Activated CD4-positive, alpha-beta T cell treated with anti-CD3 and anti-CD28 coated beads for 24 hours (primary cell): ENCODE measurements at places on chromosomes 2 and 18.

DNA sequence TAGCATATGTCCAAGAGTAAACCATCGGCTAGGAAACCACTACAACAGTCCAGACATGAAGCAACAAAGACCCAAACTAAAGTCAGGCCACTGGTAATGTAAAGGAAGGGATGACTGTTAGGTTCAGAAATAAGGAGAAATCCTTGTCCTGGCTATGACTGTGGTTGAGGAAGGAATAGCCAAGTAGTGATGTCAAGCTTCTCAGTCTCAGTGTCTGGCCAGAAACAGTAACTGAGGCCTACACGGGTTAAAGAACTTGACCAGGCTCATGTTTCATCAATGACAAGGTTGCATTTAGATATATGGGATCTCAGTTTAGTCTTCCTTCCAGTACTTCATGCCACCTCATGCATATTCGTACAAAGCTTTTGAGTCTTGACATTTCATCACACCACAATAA is 162.0 kb downstream of the ETAA1 start:
- no peak for DNase-seq

DNA sequence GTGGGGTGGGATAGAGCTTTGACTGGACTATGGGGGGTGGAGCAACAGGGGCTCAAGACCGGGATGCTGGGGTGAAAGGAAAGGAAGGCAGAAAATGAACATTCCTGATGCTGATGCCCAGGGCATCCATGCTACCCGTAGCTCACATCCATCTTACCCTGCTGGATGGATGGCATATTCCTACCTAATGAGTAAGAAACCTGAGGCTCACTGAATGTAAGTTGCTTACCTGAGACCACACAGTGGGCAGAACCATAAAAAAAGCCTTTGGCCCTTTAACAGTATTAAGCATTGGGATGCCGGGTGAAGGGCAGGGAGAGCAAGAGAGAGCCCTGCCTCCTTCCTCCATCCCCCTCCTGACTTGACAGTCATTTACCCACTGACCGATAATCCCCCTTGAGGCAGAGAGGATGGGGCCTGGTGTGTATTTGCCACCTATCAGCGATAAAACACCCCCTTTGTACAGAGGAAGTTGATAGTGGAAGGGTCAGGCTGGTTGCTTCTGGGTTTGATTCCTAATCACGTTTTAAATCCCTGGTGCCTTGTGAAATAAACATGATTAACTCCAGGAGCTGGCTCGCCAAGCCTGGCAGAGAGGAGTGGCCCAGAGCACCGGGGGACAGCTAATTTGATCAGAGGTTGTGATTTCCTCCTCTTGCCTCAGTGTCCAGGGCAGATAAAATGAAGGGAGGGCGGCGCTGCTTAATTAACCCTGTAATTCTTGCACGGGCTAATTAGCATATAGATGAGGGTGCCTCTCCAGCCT is 105.9 kb upstream of the HS6ST1 start:
- DNase-seq, result no peak

GRCh38 chr2:187446711-187447110 is 1.3 kb downstream of the CALCRL start:
- DNase-seq, result no peak

GRCh38 chr18:50192995-50193795 is 1.8 kb downstream of the MYO5B start:
- DNase-seq, result no peak

DNA sequence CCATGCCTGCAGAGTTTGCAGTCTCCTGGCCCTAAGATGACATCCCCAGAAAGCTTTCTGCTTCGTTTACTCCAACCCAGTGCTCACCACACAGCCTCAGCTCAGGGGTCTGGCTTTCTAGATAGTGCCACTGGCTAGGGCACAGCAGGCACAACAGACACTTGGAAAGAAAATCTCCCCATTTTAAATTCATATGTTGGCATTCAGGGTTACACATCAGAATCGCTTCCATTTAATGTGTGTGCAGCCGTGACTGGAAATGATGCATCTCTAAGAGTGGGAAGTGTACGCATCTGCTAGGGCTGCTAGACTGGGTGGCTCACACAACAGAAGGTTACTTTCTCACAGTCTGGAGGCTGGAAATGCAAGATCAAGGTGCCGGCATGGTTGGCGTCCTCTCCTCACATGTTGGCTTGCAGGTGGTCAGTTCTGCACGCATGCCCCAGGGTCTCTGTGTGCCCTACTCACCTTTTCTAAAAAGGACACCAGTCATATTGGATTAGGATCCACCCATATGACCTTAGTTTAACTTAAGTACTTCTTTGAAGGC is 329.4 kb upstream of the RAB12 start:
- DNase-seq, result no peak

- no peak for DNase-seq
These were observed 18.0 kb upstream of the OLA1 start for GRCh38 chr2:174266288-174266687.

- no peak for DNase-seq
These were observed 47.0 kb downstream of the NCKAP5 start for GRCh38 chr2:133521146-133521745.

- DNase-seq, result no peak
These were observed 848 bp downstream of the VRK2 start for GRCh38 chr2:58047373-58047935.

DNA sequence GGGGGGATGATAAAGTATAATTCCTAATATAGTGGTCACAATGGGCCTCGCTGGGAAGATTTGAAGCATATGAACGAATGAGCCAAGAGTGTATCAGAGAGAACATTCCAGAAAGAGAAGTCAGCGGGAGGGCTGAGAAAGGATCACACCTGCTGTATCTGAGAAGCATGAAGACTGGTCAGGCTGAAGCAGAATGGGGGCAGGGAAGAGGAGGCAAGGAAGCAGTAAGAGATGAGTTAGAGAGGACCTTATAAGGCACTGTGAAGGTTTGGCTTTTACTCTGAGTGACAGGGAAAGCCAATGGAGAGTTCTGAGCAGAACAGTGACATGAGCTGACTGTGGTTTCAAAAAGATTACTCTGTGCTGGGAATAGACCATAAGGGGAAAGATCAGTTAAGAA is 73.5 kb downstream of the CHN1 start:
- DNase-seq, result no peak

DNA sequence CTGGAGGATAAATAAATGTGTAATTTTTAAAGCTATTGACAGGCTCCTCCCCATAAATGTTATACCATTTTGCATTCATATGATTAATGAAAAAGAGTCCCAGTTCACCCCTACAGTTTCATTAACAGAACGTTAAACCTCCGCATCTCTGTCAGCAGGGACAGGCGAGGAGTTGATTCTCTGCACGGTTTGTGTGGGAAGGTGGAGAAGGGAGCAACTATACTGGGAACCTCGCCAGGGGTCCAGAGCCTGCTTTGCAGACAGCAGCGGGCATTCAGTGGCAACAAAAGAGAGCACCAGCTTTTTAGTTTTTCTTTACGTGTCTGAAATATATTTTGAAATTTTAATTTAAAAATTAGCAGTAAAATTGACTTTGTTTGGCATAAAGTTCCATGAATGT is 101.4 kb downstream of the FARSB start:
- DNase-seq, result no peak

DNA sequence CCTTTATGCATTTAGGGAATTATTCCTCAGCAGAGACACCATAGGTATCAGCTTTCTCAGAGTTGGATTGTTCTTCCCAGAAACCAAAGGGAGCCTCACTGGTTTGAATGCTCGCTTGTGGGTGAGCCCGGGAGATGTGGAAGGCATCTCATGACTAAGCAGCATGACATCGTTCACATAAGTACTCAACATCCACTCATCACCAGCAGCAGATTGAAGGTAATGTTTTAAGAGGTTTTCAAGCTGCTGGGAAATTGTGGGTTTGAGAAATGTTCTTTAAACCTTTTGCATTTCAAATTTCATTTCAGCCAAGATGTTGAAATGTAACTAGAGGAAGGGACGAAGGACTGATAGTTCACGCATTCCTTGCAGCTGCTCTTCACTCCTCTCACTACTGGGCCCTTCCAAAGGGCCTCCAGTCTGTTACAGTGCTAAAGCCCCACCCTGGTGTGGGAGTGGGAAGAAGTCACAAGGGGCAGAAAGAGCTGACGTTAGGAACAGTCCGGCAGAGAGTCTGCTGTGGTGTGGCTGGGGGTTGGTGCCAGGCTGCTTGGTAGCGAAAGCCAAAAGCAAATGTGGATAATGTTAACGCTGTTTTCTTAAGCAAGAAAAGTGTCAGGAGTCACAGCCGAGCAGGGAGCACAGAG is 324.5 kb upstream of the EPHA4 start:
- no peak for DNase-seq

GRCh38 chr18:36527740-36528455 is 230.4 kb downstream of the FHOD3 start:
- no peak for DNase-seq

- DNase-seq, result no peak
These were observed 43.0 kb upstream of the FOSL2 start for GRCh38 chr2:28349546-28350165.

GRCh38 chr18:48777026-48777743 is 173.6 kb downstream of the SMAD7 start:
- DNase-seq, result peak; percentile 54

GRCh38 chr2:203781151-203781550 is 74.7 kb downstream of the CD28 start:
- DNase-seq, result no peak

DNA sequence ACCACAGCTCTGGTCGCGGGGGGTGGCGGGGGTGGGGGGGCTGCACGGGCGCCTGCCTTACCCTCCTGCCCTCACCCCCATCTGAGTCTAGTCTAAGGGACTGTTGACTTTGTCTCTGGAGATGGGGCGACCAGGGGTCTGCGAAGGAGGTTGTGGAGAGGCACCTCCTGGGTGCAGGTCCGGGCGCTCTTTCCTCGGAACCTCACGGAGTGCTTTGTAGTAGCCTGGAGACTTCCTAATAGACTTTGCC is 141.3 kb downstream of the MEIS1 start:
- DNase-seq, result no peak

- DNase-seq, result no peak
These were observed 90.9 kb downstream of the GATA6 start for GRCh38 chr18:22260208-22260820.

DNA sequence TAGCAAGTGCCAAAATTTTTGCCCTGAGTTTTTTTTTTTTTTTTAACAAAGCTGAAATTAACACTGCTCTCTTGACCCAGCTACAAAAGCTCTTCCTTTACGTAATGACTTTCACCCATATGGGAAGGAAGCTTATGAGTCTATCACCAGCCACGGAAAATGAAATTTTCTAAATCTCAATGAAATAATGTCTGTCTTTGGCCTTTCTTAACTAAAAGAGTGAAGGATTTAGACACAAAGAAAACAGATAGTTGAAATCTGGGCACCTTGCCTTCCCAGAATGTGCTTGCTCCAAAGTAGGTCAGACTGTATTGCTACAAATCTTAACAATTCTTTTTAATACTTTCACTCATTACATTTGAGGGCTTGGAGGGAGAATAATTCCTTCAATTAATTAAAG is 180.8 kb upstream of the MGAT5 start:
- DNase-seq, result no peak

DNA sequence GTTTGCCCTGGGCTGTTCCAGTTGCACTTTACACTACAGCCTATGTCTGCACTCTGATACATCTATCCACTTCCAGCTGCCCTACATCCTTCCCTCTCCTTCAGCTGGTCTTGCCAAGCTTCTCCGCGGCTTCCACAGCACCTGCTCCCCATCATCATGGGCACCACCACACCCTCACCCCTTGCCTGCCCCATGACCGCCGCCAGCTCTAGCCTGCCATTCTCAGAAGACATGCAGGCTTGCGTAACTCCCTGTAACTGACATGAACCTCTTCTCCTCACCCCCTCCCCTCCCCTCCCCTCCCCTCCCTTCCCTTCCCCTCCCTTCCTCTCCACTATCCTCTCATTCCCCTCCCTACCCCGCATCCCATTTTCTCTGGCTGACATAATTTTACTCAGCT is 46.0 kb downstream of the PAX8 start:
- DNase-seq, result no peak

DNA sequence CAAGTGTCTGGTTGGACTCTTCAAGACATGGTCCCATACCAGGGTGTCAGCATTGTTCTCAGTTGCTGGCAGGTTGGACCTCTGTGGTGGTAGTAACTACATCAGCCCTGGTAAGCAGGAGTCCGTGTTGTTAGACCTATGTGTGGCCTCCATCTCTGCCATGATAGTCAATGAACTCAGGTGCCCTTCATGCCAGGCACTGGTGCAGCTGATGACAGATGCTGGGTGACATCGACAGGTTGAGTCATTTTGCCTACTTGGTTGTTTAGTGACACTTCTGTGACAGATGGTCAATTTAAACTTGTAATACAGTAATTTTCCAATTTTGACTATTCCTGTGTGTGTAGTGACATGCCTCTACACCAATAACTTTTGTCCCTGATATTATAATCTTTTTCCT is 189.7 kb downstream of the SP3 start:
- DNase-seq, result no peak
